ENCODE measurements at places on chromosomes 3 and 15.

DNA sequence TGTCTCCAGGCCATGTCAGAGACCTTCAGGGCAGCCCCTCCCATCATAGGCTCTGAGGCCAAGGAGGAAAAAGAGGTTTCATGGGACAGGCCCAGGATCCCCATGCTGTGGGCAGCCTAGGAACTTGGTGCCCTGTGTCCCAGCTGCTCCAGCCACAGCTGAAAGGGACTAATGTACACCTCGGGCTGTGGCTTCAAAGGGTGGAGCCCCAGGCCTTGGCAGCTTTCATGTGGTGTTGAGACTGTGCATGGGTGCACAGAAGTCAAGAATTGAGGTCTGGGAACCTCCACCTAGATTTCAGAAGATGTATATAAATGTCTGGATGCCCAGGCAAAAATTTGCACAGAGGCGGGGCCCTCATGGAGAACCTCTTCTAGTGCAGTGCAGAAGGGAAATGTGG, 6.6 kb upstream of the SSR3 start:
- DNase-seq, result no peak

DNA sequence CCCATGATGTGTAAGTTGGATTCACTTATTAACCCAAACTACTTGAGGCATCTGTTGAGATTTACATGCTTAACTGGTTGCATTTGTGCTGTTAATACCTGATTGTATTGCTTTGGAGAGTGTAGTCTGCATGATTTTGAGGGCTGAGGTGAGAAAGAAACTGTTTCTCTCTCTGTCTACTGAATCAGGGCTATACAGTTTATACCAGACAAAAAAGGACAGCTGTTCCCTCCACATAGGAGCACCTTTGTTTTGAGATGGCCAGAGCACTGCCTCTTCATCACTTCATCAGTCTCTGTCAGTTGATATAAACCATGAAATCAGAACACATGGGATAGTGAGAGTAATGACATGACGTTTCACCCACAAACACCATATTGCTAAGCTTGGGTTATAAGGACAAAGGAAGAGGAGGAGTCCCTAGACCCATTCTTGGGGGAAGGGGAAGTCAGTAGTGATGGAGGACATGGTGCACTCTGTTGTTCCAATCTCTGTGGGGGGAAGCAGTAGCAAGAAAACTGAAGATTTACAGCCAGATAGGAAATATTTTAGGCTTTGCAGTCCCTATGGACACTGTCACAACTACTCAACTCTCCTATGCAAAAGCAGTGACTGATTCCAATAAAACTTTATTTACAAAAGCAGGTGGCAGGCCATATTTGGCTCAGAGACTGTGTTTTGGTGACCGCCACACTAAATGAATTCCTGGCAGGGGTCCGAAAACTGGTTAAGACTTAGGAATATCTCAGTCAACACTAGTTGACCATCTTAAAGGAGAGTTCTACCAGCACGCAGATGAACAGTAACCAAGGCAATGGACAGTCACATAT, 123.9 kb upstream of the NR2E3 start:
- no peak for DNase-seq

DNA sequence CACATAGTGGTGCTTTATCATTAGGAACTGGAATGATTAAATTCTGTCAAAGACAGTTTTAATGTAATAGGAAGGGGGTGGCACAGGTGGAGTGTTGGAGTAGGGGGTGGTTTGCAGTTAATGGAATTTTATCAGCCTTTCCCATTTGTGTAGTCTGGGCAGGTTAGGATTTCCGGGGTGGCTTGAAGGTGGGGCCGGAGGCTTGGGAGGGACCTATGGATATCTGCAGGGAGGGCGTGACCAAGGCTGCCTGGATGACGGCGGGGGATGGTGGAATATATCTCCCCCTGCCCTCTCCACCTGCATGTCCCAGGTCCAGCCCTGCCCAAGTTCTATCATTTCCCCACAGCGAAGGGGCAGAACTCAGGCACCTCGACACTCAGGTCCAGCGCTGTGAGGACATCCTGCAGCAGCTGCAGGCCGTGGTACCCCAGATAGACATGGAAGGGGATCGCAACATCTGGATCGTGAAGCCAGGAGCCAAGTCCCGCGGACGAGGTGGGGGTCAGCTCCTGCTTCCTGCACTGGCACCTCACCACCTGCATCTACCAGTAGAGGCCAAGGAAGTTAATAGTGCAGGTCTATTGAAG, 15.5 kb downstream of the TTLL3 start:
- no peak for DNase-seq

GRCh38 chr3:24355806-24356205, 138.8 kb downstream of the THRB start:
- no peak for DNase-seq

DNA sequence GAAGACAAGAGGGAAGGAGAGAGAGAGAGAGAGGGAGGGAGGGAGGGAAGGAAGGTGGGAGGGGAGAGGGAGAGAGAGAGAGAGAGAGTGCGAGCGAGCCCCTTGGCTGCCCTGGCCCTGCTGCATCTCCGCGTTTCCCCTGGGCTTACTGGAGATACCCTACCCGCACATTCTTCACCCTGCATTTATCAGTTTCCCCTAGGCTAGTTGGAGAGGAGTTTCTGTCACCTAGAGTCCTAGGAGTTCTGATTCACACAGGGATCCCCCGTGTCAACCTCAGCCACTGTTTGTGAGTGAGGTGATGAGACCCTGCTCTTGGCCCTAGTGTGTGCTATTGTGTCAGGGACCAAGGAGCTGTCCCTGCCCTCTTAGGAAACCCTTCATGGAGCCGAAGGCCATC, 18.7 kb downstream of the BHLHE40 start:
- DNase-seq, result no peak
